ENCODE measurements at places on chromosomes 2 and 18.
A peak's percentile ranks its signal among the peaks of the same experiment; 100 is the strongest.

GRCh38 chr2:428591-428990 is 140.7 kb upstream of the ALKAL2 start:
- no peak for DNase-seq

GRCh38 chr2:232340171-232340935 is 38.2 kb upstream of the ALPP start:
- DNase-seq = no peak

GRCh38 chr2:88626171-88627054 is 851 bp downstream of the EIF2AK3 start:
- DNase-seq = peak; percentile 51

- no peak for DNase-seq
Measured at GRCh38 chr2:74429487-74430451, 8.2 kb downstream of the WDR54 start.

DNA sequence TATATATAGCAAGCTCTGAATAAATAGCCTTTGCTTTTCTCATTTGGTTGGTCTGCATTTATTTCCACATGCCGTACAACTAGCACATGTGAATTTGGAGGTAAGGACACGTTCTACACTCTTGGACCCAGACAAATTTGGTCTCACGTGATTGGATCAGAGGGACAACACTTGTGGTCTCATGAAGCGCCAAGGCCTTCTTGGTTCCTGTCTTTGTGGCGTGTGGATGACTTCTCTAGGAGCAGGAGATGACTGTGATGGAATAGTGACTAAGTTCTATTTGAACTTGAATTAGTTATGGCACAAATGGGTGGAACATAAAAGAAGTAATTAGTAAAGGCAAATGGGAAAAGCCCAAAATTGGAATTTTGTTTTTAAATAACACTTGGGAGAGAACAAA is 206.9 kb downstream of the BCL2 start:
- DNase-seq = no peak

- DNase-seq = no peak
Measured at GRCh38 chr2:121613774-121614173, 35.5 kb downstream of the CLASP1 start.

GRCh38 chr2:201942531-201942930 is 91.1 kb upstream of the FZD7 start:
- DNase-seq = no peak

- no peak for DNase-seq
Measured at GRCh38 chr2:235820571-235820970, 326.7 kb downstream of the AGAP1 start.

DNA sequence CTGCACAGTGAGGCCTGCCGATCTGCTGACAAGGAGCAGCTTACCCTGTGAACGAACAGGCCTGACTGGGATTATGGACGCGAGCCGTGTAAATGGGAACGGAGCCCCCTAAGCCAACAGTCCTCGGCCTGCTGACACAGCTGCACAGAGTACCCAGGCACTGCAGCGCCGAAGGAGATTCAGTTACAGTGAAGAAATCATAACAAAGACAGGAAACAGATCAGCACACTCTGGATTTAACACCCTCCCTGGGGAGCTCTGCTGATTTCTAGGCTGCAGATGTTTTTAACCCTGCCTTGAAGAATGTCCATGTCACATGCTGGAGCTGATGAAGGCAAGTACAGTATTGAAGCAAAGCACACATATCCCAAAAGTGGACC is 43.4 kb downstream of the COLEC12 start:
- DNase-seq = no peak

DNA sequence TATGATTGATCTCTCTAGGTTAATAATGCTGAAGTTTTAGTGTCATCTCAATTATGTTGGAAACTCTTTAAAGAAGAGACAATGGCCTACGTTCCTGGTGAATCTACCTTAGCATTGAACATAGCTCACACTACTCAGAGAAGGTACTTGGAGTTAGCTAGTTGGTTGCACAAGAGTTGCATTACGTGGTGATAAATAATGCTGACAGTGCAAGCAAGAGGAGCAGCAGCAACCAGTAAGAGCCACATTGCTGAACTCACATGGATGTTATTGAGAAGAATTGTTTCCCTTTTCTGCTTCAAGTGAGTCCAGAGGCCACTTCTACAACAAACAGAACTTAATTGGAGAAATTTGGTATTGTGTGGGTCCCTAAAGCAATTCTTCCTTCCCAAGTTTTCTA is 737.1 kb downstream of the TDRD15 start:
- no peak for DNase-seq

- no peak for DNase-seq
Measured at GRCh38 chr2:138421971-138422335, 79.6 kb upstream of the SPOPL start.

- no peak for DNase-seq
Measured at GRCh38 chr2:177165061-177165583, 47.5 kb upstream of the HNRNPA3 start.

DNA sequence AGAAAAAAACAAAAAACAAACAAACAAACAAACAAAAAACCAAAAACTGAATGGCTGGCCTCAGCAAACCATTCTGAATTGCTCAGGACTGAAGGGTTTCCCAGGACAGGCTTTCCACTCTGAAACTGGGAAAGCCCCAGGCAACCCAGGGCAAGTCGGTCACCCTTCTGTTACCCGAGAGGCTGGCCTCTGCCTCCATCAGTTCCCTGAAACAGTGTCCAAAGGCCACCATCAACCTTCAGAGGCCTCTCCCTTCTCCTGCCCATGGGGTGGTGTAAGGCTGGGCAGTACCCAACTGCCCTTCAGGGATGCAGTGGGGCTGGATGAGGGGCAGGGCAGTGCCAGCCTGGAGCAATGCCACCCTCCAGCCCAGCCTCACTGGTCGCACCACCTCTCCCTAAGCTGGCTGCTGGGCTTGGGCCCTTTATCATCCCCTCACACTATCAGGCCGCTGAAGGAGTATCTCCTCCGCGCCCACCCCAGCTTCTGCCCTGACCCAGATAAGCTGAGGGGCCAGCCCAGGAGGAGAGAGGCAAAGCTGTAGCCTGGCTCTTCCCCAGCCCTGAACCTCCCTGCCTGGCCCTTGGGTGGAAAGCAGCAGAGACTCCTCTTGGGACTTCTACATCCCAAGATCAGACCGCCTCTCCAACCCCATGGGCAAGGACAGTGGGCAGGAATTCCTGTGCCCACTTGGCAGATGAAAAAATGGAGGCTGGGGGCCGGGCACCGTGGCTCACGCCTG is 35.9 kb downstream of the ZFP36L2 start:
- DNase-seq = no peak

DNA sequence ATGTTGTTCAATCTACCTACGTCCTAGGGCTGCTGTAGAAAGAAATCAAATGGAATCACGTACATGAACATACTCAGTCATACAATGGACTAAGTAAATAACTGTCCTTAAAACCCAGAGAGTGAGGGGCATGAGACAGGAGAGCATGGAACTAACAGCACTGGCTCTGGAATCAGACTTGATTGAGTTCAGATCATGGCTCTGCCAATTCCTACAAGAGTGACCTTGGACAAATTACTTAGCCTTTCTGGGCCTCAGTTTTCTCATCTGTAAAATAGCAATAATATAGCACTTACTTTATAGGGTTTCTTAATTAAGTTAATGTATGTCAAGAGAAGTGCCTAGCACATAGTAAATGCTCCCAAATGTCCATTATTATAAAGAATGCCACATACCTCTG is 106.8 kb downstream of the HNRNPLL start:
- no peak for DNase-seq

DNA sequence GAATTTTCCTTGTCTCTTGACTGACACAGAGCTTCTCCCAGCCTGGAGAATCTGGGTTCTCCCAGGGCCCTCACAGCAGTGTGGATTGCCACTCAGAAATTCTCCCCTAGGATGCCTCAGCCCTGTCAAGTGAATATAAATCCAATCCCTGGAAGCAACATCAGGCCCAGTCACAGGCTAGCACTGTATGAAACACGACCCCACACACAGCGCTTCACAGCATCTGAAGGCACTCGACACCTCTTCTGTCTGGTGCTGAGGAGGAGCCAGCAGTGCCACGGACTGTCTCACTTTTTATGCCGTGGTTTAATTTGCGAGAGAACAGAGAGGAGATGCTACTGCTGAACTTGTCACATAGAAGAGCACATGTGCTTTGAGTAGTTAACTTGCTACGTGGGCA is 164.5 kb downstream of the NAPG start:
- DNase-seq = no peak

- no peak for DNase-seq
Measured at GRCh38 chr2:241282555-241282954, 32.9 kb downstream of the HDLBP start.

GRCh38 chr2:39099870-39100728 is 20.8 kb downstream of the SOS1 start:
- peak; percentile 14 for DNase-seq

DNA sequence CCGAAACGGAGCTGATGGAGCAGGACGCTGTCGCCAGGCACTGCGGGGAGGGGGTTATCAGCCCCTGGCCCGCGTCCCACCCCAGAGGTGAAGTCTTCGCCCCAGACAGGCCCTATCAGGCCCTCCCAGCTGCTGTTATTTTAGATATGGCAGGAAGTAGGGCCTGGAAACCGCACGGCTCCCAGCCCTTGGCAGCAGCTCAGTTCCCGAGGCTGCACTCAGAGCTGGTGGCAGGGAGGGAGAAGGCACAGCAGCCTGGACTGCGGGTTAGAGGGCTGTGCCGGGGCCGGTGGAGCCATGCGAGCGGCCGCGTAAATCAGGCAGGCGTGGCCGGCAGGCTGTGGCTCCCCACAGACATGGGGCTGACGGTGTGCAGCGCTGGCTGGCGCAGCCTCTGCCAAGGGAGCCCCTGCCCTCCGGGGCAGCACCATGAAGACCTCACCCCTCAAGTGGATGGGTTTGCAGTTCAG is 111.4 kb downstream of the NFATC1 start:
- peak; percentile 17 for DNase-seq

DNA sequence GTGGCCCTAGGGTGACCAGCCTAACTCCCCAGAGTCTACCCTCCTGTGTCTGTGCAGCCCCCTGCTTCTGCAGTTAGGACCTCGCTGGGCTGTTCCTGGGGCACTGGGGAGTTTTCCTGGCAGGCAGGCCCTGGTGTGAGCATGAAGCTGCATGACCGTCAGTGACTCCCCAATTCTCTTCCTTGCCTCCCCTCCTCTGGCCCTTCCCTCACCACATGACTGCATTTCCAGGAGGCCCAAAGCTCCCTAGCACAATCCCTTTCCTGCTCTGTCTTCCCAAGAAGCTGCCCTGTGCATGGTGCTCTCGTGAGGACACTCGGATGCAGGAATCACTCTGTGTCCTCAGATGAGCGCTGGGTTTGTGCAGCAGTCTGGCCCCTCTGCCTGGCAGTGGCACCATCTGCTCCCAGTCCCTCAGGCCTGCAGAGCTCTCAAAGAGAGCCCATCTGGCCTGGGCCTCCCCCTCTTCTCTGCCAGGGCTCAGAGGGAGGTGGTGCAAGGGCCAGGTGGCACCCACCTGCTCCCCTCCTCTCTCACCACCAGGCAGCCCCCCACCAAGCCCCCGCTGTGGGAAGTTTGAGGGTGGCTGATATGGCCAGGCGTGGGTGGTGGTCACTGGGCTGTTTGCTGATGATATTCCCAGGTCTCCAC is 125.6 kb upstream of the HS6ST1 start:
- no peak for DNase-seq
